ENCODE measurements at places on chromosomes 5 and 9.
A peak's percentile ranks its signal among the peaks of the same experiment; 100 is the strongest.

DNA sequence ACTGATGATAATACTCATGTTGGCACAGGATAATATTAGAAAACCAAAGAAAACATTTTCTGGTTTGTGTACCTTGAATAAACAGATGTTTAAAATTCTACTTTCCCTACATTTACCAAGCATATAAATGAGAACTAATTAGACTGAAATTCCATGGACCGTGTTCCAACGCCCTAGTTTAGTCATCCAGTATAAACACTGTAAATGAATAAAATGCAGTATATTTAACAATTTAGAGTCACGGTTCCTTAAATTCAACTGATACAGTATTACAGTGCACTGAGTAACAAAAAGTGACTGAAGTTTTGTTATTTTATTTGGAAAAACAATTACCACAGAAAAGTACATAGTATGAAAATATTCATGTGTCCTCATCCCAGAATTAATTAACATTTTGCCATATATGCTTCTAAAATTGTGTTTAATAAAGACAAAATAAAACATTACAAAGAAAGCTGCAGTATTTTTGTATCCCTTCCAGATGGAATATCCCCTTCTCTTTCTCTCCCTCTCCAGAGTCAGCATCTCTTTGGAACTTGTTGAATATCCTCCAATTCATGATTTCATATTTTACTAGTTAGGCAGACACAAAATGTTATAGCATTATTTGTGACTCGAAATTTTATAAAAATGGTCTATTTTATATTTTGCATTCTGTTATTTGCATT, 112.5 kb downstream of the HMHB1 start:
- DNase-seq: no peak

GRCh38 chr9:117258184-117258866, 156.5 kb downstream of the ASTN2 start:
- no peak for DNase-seq

GRCh38 chr9:16121601-16122286, 568.9 kb downstream of the CCDC171 start:
- no peak for DNase-seq

- no peak for DNase-seq
These were observed 95.7 kb downstream of the LHFPL2 start for GRCh38 chr5:78552729-78553342.

GRCh38 chr5:6900247-6901227, 187.3 kb downstream of the TENT4A start:
- no peak for DNase-seq

DNA sequence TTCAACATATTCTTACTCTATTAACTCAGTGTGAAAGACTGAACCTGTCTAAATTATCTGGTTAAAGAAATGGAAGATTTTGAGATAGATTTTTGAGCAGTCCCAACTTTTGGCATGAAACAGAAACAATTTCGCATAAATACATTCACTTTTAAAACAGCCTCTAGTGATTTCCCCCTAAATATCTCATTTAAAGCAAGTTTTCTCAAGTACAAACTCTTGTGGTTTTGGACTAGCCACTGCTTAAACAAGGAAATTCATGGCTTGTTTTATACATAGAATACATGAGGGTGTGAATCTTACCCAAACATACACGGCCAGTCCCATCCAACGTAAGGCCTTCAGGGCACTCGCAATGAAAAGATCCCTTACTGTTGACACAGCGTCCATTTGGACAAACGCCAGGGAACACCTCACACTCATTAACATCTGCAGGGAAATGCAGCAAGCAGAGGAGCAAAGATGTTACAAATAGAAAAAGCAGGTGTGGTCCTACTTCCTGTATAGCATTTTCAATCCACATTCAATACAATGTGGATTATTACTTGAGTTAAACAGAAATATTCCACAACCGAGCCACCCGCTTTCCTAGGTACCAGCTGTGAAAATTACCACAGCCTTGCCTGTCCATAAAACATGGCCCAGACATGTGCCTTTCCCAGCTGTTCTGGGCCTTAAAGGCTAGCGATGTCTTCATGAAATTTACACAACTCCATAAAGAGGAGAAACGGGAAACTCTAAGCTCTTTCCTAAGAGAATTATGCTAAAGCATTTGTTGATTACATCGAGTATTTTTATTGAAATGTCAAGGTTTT, 188.8 kb downstream of the FBN2 start:
- DNase-seq: peak; percentile 57

DNA sequence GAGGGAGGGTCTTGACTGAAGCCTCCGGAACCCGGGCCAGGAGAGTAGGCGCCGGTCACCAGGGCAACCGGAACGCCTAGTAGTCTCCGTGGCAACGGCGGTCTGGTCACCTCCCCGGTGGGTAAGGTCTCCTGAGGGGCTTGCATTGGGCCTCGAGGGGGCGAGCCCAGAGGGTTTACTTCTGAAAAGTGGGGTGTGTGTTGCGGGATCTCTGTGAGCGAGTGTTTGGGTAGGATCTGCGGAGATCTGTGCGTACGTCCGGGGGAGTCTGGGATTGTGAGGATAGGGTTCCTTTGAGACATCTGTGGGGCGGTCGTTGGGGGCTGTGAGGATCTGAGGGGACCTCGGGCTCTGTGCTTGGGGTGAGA, at the start of gene FAM221B:
TSS of gene FAM221B (minus strand) at position 17 of the 368 bp plus-strand sequence. CDS start 2,571 bp downstream, outside the sequence.
- no peak for DNase-seq

DNA sequence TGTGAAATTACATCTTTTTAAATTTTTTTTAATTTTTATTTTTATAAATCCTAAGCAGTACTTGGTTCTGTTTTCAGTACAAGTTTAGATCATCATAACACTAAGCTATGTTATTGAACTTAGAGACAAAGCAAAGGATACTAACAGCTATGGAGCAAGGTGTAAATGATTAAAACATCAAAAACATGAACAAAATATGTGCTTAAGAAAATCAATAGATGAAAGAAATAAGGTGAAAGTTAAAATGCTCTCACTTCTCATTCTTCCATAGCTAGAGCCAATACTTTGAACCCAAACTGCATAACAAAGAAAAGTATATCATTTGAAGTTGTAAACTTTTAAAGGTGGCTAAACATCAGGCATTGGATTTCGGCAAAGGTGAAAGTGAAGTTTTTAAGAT, 292.3 kb upstream of the PUM3 start:
- no peak for DNase-seq

GRCh38 chr9:72633966-72634365, 112.6 kb downstream of the TMC1 start:
- no peak for DNase-seq

GRCh38 chr9:130078547-130078946, 24.8 kb downstream of the GPR107 start:
- no peak for DNase-seq

- DNase-seq: no peak
These were observed 7.2 kb upstream of the PSD2 start for GRCh38 chr5:139788294-139788910.

DNA sequence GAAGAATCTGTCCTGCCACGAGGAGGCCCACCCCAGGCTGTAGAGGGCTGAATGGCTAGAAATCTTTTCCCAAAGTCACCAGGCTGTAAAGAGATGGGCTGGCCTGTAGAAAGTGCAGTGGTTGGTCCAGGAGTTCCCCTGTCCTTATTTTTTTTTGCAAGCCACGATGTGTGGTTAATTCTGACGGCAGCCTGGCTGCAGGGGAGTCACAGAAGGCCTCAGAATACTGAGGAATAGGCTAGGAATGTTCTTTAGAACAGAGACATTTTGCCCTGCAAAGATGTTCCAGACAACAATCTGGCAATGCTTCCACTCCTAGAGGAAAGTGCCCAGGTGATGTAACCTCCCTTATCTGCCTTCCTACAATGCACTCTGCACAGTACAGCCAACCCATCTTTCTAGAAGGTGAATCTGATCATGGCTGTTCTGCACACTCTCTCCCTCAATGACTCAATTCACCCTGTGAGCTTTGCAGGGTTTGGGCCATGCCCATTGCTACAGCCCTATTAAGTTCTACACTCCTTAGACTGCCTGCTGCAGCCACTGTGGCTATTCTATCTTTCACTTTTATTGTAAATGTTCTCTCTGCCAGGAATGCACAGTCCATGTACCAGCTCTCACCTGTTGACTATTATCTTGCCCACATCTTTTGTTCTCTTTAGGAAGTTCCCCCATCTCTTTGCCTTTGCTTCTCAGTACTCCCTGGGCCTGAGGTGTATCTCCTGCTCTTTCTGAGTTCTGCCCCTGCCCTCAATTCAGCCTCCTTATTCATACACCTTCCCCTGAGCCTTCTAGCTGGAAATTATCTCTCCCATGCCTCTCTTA, 377.8 kb upstream of the CLINT1 start:
- DNase-seq: no peak

GRCh38 chr5:39073767-39074016, 507 bp downstream of the RICTOR start:
- no peak for DNase-seq

DNA sequence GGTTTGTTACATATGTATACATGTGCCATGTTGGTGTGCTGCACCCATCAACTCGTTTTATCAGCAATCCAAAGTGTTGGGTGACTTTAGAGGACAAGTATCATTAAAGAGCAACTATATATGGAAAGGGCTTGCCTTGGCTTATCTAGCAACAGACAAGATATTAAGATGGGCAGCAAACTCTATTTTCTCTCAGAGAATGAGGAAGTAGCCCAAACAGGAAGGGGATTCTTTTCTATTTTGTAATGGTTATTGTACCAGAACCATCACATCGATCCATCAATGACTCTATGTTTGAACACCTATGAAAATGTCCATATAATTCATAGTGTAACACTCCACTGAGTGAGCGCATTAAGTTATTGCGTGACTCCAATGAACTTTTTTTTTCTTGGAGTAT, 260.1 kb upstream of the SLC24A2 start:
- DNase-seq: no peak

- no peak for DNase-seq
These were observed 94.1 kb upstream of the SNX2 start for GRCh38 chr5:122680623-122681350.

DNA sequence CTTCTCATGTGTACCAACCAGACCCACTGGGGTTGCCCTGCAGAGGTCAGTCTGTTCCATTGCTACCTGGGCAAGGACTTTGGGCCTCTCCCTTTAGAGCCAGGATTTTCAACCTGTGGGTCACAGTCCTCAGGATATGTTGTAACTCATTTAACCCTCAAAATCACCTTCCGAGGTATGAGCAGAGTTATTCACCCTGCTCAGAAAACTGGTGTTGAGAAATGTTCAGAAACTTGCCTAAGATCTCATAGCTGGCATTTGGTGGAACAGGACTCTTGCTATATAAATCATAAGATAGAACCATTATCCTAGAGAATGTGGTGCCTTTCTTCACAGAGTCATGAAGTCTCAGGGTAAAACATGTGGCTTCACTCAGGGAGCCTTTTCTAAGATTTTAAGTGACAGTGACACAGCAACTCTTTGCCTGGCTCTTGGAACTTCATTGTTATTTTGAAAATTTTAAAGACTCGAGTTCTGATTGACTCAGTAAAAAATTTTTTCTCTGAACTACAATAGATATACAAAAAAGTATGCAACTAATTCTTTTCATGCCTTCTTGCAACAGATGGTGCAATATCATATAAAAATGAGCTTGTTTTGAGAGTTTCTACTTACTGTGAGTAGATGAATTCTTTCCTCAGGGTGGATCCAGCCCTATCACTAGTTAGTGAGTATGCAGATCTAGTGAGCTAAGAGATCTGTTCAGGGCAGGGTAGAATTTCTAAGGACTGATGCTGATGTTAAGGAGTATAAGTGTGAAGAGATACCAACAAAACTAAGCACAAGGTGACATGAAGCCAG, 29.5 kb downstream of the CAST start:
- no peak for DNase-seq

GRCh38 chr5:91194824-91195381, 188.2 kb downstream of the ARRDC3 start:
- DNase-seq: no peak

GRCh38 chr5:42121401-42121800, 196.3 kb downstream of the FBXO4 start:
- no peak for DNase-seq

- DNase-seq: no peak
These were observed 8.8 kb downstream of the MSX2 start for GRCh38 chr5:174733091-174733690.

DNA sequence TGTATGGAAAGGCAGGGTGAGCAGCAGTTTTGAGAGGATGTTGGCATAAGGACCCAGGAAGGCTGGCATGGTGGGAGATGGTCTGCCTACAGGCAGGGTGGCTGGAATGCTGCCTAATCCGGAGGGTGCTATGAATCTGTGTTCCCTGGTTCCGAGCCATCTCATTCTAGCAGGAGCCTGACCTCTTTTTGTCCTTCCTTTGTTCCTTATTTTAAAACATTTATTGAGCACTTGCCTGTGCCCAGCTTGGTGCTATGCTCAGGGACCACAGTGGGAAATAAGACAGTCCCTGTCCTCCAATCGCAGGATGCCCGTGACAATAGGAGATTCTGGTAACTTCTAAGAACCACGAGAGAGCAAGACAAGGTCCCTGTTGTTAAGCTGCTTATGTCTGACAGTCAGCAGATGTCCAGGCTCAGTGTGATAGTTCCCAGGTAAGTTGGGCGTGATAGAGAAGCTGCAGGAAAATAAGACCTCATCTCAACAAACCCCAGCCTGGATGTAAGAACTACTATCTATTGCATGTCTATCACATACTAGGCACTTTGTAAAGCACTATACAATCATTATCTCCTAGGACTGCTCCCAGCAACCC, 9.1 kb upstream of the ZBTB34 start:
- DNase-seq: no peak

GRCh38 chr9:90898228-90898627, 96.6 kb downstream of the SYK start:
- DNase-seq: no peak

GRCh38 chr9:12993466-12993865, 218.6 kb downstream of the LURAP1L start:
- no peak for DNase-seq

DNA sequence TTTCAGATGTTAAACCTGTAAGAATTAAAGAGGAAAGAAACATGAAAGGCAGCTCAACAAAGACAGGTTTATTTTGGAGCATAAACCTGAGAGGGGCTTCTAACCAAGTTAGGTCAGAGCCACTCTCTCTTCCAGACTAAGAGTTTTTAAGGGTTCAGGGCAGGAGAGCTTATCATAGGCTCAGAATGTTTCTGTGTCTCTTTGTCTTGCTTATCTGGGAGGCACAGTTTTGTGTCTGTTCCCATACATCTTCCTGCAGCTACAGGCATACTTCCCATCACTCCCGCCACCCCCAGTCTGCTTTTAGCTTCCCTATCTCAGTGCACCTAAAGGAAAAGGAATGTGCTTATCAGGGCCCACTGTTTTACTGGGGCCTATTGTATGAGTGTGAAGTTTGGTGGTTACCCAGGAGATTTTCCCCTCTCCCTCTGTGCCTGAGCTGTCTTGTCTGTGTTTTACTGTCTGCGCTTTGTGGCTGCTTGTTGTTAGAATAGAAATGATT, 21.9 kb downstream of the CD14 start:
- no peak for DNase-seq

DNA sequence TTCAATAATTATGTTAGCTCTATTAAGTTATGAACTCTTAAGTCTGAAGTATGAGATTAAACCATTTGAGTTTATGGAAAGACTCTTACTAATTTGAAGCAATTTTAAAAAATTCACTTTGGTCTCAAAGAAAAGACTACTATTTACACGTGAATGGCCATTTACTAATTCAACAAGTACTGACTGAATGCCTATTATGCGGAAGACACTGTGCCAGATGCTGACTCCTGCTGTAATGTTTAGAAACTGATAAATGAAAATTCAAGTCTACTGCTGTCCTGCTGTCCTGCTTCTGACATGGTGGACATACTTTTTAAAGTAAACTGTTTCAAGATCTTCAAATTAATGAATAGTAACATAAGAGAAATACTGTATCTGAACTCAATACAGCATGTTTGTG, 116.2 kb downstream of the MPDZ start:
- DNase-seq: no peak
